ENCODE measurements at places on chromosomes 11 and 22.

DNA sequence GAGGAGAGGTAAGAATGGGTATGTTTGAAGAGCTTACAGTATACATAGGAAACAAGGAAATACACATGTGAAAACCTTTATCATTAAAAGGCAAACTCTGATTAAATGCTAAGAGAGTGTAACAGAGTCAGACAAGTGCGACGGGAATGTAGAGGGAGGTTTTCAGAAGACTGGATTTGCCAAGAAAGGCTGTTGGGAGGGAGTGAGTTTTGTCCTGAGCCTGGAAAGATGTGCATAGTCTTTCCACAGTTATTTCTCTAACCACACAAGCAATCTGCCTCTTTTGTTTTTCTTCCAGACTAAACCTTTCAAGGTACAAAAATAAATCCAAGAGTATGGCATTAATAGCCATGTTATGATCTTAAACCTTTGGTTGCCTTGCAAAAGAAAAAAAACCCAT is 170.9 kb downstream of the KIRREL3 start:
- H3K4me1 ChIP-seq: no peaks in the 10 kb centered on the region
- H3K36me3 ChIP-seq: no peaks in the 10 kb centered on the region
- H3K27ac ChIP-seq: no peak overlapping the region
- no peak for DNase-seq
- H3K27me3 ChIP-seq: no peaks in the 10 kb centered on the region

DNA sequence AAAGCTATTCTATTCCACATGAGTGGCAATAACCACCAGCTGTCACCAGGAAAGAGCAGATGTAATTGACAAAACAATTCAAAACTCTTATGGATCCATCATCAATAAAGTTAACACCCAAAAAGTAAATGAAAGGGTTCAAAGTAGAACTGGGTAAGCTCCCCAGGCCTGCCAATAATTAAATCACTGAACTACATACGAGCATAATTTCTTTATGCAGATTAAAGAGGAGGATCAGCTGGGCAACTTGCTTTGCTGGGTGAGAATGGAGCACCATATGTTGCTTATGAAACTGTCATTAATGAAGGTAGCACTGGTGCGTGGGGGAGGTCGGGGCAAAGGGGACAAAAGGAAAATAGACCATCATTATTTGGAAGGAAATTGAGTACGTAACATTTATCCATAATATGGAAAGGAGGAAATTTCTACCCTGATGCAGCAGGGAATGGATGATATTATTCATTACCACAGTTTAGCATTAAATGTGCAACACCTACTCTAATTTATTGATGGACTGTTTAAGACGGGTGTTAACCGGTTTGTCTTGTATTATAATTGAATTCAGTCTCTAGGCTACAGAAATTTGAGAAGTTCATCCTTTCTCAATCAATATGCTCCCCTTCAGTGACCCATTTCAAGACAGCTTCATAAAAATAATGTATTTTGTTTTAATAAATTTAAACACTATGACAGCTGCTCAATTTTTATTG is 315.9 kb downstream of the CADM1 start:
- H3K4me1 ChIP-seq: no peaks in the 10 kb centered on the region
- no peaks in the 10 kb centered on the region for H3K36me3 ChIP-seq
- H3K27me3 ChIP-seq: no peaks in the 10 kb centered on the region

DNA sequence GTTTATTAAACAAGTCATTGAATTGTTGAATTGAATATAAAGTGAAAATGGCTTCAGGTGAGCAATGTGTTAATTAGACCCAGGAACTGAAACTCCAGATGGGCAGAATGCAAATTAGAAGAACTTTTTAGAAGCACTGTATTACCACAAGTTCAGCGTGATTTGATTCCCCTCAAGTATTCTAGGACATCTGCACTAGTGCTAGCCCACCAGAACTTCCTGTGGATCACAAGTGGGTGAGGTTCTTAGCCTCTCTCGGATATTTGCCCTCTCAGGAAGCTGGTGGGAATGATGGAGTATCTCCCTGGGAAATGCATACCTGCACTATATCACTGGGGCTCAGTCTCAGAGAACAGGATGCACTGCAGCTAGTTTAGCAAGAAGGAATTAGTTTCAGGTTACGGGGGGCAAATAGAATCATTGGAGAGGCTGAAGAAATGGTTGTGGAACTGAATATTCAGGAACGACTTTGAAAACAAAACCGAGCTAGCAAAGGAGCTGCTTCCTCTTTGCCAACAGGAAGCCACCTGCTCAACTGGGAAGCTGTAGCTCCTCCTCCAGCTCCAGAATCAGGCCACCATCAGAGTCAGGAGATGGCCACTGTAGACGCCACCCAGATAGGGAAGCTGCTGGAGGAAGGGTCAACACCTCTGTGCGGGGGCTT is 74.3 kb downstream of the DHCR7 start:
- DNase-seq: no peak
- H3K4me3 ChIP-seq: no peak overlapping the region
- H3K4me1 ChIP-seq: no peaks in the 10 kb centered on the region
- no peaks in the 10 kb centered on the region for H3K36me3 ChIP-seq

DNA sequence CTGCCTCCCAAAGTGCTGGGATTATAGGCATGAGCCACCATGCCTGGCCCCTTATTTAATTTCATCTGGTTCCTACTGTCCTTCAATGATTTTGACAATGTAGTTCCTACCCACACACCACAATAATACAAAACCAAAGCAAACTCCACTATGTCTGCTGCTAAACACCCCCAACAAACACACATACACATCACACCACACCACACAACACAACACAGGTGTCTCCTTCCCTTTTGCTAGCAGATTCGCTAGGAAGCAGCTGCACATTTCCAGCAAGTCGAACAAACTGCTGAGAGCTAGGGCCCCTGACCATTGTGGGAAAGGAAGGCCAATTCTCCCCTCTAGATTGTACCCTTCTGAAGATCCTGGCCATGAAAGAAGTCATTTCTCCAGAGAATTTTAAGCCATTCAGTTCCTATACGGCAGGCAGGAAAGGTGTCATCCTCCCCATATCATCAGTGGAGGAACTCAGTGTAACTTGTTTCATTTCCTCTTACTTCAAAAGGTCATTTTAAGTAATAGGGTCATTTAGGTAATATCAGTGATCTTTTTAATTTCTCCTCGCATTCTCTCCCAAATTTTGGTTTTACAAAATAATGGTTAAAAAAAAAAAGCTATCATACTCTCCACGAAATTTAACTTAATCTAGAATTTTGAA is 18.5 kb downstream of the NUMA1 start:
- no peak overlapping the region for H3K27ac ChIP-seq
- no peaks in the 10 kb centered on the region for H3K27me3 ChIP-seq
- no peaks in the 10 kb centered on the region for H3K36me3 ChIP-seq
- no peak for DNase-seq
- H3K4me1 ChIP-seq: peaks cover 7% of the 10 kb centered on the region
- no peak overlapping the region for H3K4me3 ChIP-seq

DNA sequence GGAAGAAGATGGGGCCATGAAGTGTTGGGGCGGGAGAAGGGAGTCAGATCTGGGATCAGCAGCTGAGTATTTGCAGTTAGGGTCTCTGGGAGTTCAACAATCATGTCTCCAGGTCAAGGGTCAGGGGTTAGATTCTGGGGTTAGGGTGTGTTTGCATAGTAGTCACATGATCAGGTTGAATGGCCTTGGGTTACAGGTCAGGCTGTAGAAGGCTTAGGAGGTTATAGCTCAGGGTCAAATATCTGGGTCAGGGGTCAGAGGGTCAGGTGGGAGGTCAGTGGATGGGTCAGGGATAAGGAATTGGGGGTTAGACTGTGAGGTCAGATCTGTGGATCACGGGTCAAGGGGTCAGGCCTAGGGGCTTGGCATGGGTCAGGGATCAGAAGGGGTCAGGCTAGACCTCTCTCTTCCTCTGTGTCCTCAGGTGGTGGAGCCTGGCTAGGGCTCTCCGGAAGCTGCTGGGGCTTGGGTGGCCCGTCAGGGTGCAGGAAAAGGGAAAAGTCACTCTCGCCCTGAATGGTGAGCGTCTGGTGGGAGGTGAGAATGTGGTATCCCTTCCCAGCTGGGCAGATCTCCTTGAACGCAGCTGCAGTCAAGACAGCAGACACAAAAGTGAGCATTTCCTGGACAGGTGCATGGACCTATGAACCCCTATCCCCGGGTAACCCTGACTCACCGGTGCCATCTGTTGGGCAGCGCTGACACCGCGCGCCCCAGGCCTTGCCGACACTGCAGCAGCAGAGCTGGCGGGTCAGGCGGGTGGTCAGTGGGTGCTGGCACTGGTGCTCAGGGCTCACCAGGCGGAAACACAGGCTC is 6.4 kb downstream of the LTBP3 start:
- DNase-seq: peak; percentile 90
- H3K4me3 ChIP-seq: peak overlapping the region; percentile 5

- no peak overlapping the region for H3K4me3 ChIP-seq
- H3K27ac ChIP-seq: no peak overlapping the region
- H3K36me3 ChIP-seq: no peaks in the 10 kb centered on the region
- no peaks in the 10 kb centered on the region for H3K4me1 ChIP-seq
Observed at GRCh38 chr11:124915541-124916369, 3.3 kb upstream of the HEPN1 start.

DNA sequence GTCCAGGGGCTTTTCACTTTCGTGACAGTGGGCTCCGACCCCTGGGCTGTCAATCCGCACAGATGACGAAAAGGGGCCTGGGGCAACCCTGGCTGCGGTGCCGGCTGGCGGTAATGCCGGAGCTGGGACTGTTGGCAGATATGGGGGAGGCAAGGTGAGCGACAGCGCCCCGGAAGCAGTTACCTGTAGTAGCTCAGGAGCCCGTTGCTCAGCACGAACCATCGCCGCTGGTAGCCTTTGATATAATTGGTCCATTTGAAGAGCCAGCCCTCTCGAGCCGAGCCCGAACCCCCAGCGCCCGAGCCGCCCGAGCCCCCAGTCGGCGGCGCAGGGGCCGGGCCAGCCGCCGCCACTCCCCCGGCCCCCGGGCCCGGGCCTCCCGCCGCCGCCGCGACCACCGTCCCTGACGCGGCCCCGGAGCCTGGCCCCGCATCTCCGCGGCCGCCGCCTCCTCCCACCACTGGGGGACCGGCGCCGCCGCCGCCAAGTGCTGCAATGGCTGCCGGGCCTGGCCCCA is 396 bp downstream of the OSBP start:
- H3K27me3 ChIP-seq: no peaks in the 10 kb centered on the region
- H3K27ac ChIP-seq: peak overlapping the region; percentile 95
- H3K4me1 ChIP-seq: peaks cover 33% of the 10 kb centered on the region
- no peaks in the 10 kb centered on the region for H3K36me3 ChIP-seq
- peak; percentile 77 for DNase-seq
